Amniotic epithelial cell (primary cell): ENCODE measurements at places on chromosomes 12 and 14.

GRCh38 chr12:1552171-1552570 is 42.2 kb downstream of the FBXL14 start:
- DNase-seq: no peak

- DNase-seq: peak; percentile 53
These were observed 1.2 kb downstream of the DUSP16 start for GRCh38 chr12:12561371-12562015.

DNA sequence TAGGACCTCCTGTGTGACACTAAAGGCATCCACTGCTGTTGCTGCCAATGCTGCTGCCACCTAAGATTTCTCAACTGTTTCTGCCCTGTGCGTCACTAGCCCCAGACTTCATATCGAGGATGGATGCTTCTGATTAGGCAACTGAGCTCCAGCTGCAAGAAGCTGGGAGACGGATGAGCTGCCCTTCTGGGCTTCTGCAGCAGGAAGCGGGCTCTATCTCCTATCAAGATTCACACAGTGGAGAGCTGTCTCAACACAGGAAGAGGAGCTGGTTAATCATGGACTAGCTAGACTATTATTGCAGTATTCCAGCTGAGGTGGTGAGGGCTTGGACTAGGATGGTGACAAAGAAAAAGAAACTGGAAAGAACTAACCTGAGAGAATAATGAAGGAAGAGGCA is 59.2 kb upstream of the PELI2 start:
- peak; percentile 76 for DNase-seq

DNA sequence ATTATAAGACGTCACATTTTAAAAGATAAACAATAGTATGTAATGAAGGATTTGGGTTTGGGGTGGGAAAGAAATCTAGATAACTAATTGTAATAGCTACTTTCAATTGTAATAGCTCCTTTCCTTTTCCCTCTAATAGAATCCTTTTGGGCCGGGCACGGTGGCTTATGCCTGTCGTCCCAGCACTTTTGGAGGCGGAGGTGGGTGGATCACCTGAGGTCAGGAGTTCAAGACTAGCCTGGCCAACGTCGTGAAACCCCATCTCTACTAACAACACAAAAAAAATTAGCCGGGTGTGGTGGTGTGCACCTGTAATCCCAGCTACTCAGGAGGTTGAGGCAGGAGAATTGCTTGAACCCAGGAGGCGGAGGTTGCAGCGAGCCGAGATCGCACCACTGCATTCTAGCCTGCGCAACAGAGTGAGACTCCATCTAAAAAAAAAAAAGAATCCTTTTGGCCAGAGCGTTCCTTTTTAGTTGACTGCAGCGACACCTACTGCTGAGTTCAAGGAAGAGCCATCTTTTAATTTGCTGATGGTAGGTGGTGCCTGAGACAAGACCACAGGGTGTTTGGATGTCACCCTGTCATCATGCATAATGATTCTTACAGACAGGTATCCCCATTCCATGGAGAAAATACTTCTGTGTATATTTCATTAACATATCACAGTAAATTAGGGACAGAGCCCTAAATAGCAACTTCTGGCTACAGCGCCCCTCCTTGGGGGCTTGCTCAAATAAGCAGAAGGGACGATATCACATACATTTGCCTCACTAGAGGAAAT is 79.5 kb downstream of the ARMH4 start:
- peak; percentile 68 for DNase-seq

DNA sequence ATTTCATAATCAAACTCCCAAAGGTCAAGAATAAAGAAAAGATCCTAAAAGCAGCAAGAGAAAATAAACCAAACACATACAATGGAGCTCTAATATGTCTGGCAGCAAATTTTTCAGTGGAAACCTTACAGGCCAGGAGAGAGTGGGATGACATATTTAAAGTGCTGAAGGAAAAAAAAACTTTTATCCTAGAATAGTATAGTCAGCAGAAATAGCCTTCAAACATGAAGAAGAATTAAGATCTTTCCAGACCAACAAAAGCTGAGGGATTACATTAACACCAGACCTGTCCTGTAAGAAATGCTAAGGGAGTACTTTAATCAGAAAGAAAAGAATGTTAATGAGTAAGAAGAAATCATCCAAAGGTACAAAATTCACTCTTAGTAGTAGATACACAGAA is 215.7 kb upstream of the IGF1 start:
- DNase-seq: no peak

DNA sequence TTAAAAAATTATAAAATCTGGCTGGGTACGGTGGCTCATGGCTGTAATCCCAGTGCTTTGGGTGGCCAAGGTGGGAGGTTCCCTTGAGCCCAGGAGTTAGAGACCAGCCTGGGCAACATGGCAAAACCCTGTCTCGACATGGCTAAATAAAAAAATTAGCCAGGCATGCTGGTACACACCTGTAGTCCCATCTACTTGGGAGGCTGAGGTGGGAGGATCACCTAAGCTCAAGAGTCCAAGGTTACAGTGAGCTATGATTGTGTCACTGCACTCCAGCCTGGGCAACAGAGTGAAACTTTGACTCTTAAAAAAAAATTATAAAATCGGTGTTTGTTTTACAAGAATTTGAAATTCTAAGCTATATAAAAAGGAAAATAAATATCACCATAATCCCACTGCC is 141.8 kb downstream of the SLC38A6 start:
- DNase-seq: no peak
